CMK (cell line): ENCODE measurements at places on chromosomes 12 and 14.

- no peak for DNase-seq
Measured at GRCh38 chr14:77409131-77409533, 14.2 kb downstream of the NOXRED1 start.

GRCh38 chr12:2650261-2651067 is 144.3 kb upstream of the FKBP4 start:
- DNase-seq: no peak

DNA sequence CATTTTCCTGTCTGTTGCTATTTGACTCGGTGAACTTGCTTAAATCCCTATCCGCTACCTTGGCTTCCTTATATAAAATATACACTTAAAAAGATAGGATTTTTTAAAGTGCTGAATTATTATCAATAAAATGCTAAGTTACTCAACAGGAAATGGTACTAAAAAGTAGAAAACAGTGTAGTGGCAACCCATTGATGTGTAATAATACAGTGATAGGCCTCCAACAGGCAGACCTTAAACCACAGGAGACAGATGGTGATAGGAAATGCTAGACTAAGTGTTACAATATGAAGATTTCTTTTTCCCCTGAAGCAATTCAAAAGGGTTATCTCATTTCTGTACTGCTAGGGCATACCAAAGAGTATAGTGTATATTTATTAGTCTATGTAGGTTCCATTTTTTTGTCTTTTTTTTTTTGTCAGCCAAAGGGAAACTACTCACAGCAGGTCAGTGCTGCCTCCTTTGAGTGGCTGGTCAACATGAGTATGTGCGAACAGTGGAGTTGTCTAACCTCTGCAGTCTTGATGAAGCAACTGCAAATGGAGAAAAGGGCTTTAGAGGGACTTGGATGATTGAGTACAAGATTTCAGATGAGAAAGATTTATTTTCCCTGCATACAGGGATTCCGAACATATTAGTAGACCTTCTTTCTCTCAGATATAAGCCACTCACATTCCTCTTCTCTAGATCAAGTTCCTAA is 183.8 kb downstream of the ACSS3 start:
- DNase-seq: no peak

DNA sequence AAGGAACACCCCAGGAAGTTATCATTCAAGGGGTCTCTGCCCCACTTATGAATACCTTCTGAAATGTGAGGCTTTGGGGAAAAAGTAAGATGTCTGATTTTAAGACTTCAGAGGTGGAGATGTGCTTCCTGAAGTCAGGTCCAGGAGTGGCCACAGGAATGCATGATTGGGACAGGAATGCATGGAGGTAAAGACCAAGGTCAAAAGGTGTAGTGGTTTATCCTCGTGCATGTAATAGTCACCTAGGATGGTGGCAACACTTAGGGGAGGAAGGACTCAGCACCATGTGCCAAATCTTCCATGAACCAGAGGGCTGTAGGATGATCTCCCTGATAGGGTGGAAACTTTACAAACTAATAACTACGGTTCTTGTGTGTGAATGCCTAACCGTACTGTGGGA is 217.3 kb downstream of the C12orf75 start:
- DNase-seq: no peak

- DNase-seq: no peak
Measured at GRCh38 chr14:62667421-62667914, 377.8 kb downstream of the KCNH5 start.

DNA sequence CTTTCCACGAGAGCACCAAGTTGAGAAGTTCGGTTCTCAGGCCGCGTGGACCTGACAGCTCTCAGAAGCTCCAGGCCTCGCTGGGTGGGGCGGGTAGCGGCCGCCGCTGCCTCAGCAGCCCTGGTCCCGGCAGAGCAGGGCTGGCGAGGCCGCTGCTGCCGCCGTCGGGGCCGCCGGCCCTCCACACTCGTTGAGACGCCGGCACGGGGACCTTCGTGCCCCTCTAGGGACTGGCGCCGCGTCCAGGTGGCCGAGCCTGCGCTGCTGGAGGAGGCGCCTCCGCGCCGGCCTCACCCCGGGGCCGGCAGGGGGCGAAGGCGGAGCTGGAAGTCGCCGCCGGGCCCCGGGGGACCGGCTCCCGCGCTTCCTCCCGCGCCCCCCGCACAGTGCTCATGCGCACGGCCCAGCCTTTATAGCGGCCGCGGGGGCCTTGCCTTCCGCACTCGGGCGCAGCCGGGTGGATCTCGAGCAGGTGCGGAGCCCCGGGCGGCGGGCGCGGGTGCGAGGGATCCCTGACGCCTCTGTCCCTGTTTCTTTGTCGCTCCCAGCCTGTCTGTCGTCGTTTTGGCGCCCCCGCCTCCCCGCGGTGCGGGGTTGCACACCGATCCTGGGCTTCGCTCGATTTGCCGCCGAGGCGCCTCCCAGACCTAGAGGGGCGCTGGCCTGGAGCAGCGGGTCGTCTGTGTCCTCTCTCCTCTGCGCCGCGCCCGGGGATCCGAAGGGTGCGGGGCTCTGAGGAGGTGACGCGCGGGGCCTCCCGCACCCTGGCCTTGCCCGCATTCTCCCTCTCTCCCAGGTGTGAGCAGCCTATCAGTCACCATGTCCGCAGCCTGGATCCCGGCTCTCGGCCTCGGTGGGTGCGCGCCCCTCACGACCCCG is at the start of gene COCH:
TSS of gene COCH (plus strand) at position 440 of the 879 bp plus-strand sequence. CDS start at position 820, 380 bp downstream.
- DNase-seq: no peak

- DNase-seq: no peak
Measured at GRCh38 chr12:51346581-51346980, at the start of gene CELA1. CELA1 (minus strand) TSS chr12:51346679; CDS start chr12:51346638, 41 bp downstream.

- DNase-seq: no peak
Measured at GRCh38 chr14:74660863-74661262, 48.8 kb upstream of the LTBP2 start.

DNA sequence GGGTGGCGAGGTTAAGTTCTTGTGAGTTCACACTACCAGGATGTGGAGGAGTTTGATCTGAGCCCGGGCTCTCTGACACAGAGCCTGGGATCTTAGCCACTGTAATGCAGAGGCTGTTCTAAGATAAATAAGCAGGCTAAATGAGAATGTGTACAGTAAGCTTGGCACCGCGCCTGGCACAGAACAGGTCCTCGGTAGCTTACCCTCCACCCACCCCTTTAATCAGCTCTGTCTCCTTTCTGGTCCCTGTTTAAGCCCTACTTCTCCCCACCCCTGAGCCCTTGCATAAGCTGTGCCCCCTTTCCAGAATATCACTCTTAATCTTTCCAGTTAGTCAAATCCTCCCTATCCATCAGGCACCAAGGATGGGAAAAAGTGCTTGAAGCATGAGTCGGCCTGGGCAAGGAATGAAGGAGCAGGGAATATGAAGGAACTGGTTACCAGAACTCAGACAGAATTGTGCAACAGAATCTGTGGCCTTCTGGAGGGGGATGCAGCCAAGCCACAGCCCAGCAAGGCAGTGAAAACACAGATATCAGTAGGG is 32.8 kb upstream of the CMKLR1 start:
- DNase-seq: no peak

- no peak for DNase-seq
Measured at GRCh38 chr14:72925171-72925759, 999 bp upstream of the DCAF4 start.

- no peak for DNase-seq
Measured at GRCh38 chr12:131603106-131603938, 107.6 kb upstream of the SFSWAP start.

- DNase-seq: no peak
Measured at GRCh38 chr12:102326982-102327381, 129.3 kb upstream of the PMCH start.

GRCh38 chr12:124597041-124597440 is 29.6 kb upstream of the NCOR2 start:
- no peak for DNase-seq

- DNase-seq: no peak
Measured at GRCh38 chr12:63821781-63822251, 22.7 kb upstream of the SRGAP1 start.

GRCh38 chr12:67647799-67648520 is 585 bp upstream of the DYRK2 start:
- DNase-seq: no peak

DNA sequence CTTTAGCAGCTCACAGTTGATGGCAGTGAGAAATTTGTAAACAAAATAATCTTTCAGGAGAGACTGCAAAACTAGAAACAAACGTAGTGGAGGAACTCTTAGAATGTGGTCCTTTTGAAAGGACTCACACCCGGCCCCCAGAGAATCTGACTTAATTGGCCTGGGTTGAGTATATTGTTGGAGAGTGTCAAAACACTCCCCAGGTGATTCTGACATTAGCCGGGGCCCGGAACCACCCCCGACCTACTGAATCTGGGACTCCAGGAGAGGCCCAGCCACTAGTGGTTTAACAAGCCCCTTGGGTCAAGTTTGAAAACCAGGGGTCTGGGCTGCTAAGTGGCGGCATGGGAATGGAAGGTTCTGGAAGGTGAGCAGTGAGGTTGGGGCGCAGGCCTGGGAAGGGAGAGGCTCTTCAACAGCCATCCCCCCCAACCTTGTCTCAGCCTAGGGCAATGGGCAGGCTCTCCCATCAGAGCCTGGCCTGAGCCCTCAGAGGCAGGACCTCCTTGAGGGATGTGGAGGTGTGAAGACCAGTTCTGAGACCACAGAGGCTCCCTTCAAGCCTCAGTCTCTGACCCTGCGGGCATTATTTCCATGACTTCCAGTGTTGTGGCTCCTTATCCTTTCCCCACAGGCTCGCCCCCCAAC is 1.1 kb upstream of the ELK3 start:
- no peak for DNase-seq

GRCh38 chr12:11793921-11794710 is 144.6 kb downstream of the ETV6 start:
- no peak for DNase-seq

GRCh38 chr14:29446971-29447370 is 480.7 kb downstream of the PRKD1 start:
- no peak for DNase-seq

- DNase-seq: no peak
Measured at GRCh38 chr12:112602150-112602549, 183.4 kb downstream of the PTPN11 start.

- DNase-seq: no peak
Measured at GRCh38 chr12:63843254-63843720, 1.2 kb upstream of the SRGAP1 start.

- no peak for DNase-seq
Measured at GRCh38 chr14:56268673-56269072, 150.5 kb downstream of the PELI2 start.

DNA sequence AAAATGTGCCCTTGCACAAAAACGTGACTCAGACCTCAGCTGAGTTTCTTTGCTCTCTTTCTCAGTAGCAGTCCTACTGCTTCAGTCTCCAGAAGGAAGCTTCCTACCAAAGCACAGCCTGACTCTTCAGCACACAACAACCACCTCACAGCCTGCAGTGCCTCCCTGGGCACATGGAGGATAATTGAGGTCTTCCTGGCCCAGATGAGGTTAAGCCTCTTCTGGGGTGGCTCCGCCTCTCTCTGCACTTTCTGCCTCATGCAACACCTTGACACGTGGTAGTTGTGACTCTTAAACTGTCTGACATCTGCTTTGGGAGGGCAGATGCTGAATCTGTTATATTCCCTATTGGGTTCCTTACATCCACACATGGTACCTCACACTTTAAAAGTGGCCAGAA is 33.8 kb downstream of the GIT2 start:
- DNase-seq: no peak

GRCh38 chr14:92414690-92415445 is 91.9 kb downstream of the SLC24A4 start:
- DNase-seq: no peak

GRCh38 chr12:65188179-65188701 is 18.9 kb downstream of the LEMD3 start:
- DNase-seq: no peak

GRCh38 chr14:103109535-103110441 is 13.5 kb upstream of the TNFAIP2 start:
- no peak for DNase-seq

DNA sequence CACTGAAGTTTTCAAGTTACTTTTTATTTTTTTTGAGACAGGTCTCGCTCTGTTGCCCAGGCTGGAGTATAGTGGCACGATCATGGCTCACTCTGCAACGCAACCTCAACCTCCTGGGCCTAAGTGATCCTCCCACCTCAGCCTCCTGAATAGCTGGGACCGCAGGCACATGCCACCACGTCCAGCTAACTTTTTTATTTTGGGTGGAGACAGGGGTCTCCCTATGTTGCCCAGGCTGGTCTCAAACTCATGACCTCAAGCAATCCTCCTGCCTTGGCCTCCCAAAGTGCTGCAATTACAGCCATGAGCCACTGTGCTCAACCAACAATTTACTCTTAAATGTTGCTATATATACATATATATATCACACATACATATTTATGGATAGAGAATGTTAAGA is 27.4 kb upstream of the LGALS3 start:
- no peak for DNase-seq

- peak; percentile 11 for DNase-seq
Measured at GRCh38 chr12:18158774-18159557, 69.0 kb upstream of the RERGL start.

GRCh38 chr14:74547331-74547927 is 53.9 kb downstream of the ISCA2 start:
- no peak for DNase-seq

GRCh38 chr14:94707494-94707893 is 62.4 kb downstream of the GSC start:
- no peak for DNase-seq

- no peak for DNase-seq
Measured at GRCh38 chr12:129184127-129184928, 331.1 kb downstream of the GLT1D1 start.

DNA sequence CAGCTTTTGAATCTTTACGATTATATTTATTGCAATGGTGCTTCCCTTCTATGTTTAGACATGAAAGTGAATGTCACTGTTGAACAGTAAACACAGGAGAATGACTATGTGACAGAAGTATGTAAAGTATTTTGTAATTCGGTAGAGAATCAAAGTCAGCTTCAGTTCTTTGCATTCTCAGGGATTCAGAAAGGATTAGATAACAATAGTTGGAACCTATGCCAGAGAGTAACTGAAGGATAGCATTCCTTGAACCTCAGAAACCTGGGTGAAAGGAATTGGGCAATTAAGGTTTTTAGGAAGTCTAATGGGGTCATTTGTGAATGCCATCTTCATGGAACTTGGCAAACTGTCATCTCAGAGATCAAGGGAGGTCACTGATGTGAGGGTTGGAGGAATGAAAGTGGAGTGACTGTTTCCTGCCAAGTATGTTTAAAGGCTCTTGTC is 305.3 kb upstream of the DDHD1 start:
- DNase-seq: no peak

GRCh38 chr12:120496413-120497340 is 764 bp downstream of the DYNLL1 start:
- peak; percentile 71 for DNase-seq

DNA sequence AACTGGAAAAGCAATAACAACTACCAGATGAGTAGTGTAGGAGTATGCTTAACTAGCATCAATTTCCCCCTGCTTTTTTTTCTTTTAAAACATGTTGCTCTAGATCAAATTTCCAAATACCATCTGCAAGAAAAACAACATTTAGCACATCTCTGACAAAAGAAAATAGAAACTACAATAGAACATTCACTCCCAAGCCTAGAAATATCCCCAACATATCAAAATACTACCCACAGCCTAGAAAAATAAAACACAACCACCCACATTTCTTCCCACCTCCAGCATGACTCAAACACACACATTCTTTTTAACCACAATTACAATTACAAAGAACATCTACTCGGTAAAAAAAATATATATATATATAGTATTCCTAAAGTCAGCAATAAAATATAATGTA is 120.0 kb downstream of the PPFIA2 start:
- DNase-seq: no peak

GRCh38 chr12:52441320-52441911 is 7.2 kb upstream of the KRT75 start:
- DNase-seq: no peak

- no peak for DNase-seq
Measured at GRCh38 chr14:59435987-59436386, 29.2 kb downstream of the GPR135 start.
